ENCODE measurements at places on chromosomes 5 and 9.

DNA sequence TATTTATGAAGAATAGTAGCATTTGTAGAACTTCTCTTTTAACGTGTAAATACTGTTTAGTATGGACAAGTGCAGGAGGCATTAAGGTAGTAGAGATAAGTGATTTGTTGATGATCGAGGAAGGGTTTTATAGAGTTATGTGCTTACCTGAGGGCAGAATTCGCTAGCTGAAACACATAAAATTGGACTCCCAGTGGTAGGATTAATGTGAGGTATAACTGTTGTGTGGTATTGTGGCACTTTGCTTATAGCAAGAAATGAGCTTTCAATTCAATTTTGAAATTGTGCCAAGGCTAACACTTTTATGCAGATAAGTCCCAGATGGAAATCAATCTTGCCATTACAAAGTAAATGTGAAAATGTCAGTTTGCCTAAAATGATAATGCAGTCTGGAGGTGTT is 1.2 kb downstream of the AP3S1 start:
- no peak for DNase-seq

DNA sequence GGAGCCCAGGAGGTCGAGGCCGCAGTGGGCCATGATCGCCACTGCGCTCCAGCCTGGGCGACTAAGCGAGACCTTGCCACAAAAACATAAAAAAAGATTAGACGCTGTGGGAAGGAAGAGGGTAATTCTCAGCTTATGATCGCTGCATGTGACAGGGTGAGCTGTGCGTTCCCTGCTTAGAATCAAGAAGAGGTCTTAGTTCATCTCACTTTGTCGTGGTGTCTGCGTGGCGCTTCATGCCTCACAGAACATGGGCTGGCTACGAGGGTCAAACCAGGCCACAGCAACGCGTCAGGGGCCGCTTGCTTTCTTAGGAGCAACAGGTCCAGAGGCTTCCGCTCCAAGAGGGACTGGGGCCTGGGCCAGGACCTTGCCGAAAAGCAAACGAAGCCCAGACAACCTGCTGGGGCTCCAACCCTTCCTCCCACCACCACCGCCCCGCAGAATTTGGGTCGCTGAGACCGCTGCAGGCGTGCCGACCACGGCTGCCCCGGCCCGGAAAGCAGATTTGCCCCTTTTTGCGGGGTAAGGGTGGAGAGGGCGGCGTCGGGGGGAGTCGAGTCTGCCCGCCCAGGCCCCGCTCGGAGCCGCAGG is 10.0 kb upstream of the GRIN1 start:
- no peak for DNase-seq

DNA sequence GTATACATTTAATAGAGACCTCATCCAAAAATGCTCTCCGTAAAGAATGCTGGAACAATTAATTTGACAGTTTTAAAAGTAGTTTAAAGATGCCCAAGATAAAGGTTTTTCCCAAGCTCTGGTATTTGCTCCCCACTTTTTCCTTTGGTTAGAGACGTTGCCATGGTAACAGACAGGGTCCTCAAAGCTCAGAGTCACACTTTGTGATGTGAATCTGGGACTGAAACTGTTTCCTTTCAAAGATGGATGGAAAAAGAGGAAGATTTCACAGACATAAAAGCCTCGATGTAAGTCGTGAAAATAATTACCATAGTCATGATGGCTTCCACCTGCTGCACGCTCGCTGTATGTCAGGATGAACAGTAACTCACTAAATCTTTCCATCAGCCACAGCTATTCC is 229.5 kb downstream of the MSX2 start:
- DNase-seq: no peak

DNA sequence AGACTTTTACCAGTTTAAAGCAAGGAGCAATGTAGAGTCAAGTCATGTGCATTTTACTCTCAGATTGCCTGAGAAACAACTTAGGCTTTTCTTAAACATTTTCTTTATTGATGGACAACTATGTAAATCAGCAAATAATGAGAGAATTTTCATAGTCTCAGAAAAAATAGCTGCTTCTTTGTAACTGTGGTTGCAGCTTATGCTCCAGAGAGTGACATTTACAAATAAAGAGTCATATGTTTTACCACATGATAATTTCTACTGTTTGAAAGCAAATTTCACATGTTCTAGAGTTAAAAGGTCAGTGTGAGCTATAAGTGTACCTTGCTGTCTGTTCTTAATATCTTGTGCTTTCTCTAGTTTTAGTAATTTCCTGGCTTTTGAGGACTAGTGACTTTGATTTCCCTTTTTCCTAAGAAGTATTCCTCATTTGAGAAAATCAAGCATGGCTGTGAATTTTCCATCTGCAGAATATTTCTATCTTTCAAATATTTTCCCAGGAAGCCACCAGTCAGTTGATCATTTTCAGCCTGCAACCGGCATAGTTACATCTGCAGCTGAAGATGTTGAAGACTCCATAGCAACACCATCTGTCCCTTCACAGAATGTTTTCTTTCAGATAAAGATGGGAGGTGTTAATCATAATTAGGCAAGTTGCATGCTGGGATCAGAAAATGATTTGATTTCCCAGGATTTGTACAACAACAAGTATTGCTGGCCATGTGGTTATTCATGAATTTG is 229.9 kb downstream of the SGCD start:
- no peak for DNase-seq

- DNase-seq: no peak
Observed at GRCh38 chr5:61352180-61352579, 20.1 kb downstream of the ZSWIM6 start.

DNA sequence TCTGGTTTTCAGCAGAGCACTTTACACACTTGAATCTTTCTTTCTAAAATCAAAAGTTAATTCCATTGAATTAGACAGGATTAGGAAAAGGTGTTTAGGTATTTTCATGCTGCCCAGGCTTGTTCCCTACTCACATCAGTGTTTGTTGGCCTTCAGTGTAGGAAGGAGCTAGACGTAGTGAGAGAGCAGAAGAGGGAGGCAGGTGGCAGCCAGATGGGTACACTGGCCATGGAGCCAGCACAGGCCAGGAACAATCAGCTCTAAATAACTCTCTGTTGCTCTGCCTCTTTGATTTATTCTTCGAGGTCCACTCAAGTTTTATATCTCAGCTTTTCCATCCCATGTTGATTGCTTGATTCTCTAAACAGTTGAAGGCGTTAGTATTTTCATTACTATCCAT is 529.6 kb downstream of the PSAT1 start:
- DNase-seq: no peak

- no peak for DNase-seq
Observed at GRCh38 chr5:28473531-28474107, 1435.2 kb upstream of the CDH9 start.

- no peak for DNase-seq
Observed at GRCh38 chr5:157516006-157516405, 56.0 kb downstream of the NIPAL4 start.

- DNase-seq: no peak
Observed at GRCh38 chr9:110691002-110691549, 22.5 kb downstream of the MUSK start.

DNA sequence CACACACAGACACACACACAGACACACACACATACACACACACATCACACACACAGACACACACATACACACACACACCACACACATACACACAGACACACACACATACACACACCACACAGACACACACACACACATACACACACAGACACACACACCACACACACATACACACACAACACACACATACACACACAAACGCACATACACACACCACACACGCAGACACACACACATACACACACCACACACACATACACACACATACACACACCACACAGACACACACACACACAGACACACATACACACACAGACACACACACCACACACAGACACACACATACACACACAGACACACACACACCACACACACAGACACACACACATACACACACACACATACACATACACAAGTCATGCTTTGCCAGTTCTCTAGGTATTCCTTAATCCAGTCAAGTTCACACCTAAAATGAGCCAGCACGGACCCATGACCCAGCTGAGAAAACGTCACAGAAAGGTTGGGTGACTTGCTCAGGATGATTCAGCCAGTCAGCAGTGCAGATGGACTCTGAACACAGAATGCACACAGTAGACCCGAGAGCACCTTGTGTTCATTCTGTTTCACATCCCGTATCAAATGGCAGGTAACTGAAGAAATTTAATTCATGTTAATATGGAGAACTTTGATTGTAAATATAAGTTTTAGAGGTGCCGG is 746.4 kb downstream of the MTRR start:
- no peak for DNase-seq

DNA sequence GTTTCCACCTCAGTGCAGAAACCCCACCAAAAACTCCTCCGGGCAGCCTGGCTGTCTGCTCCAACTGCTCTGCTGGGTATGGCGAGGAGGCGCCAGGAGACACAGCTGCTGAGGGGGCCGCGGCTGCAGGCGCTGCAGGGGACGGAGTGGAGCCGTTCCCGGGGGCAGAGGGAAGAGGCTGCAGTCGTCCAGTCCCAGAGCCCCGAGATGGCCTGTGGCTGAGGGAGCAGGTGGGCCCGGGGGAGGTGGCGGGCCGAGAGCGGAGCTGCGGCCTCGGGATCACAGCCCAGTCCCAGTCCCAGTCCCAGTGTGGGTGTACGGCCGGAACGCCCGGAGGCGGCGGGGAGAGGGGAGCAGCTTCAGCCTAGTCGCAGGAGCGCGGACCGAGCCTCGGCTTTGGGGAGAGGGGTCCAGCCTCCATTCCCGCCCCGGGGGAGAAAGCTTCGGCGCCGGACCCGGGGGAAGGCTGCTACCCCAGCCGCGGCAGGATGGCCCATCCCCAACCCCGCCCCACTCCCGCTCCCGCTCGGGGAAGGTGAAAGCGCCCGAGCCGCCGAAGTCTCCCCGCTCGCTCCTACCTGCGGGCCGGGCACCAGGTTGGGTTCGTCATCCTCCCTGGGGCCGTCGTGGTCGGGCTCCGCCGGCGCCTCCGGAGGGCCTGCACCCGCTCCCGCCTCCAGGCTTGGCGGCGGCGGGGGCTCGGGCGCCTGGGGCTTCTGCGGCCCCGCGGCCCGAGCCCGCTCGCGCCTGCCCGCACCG is 513 bp downstream of the FAM193B start:
- DNase-seq: peak; percentile 24

DNA sequence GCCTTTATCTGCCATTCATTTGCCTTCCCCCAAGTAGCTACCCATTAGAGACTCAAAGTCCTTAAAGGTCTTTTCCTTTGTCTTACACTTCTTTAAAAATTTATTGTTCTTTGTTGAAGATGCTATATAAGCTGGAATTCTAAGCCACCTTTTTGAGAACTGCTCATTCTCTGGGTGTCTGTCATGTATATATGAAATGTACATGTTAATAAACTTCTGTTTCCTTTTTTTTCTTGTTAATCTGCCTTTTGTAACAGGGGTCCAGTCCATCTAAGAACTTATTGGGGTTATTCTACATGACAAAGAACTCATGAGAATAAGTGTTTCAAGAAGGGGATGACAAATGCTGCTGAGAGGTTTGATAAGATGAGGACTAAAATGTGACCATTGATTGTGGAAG is 41.5 kb downstream of the PCDHAC2 start:
- DNase-seq: no peak

DNA sequence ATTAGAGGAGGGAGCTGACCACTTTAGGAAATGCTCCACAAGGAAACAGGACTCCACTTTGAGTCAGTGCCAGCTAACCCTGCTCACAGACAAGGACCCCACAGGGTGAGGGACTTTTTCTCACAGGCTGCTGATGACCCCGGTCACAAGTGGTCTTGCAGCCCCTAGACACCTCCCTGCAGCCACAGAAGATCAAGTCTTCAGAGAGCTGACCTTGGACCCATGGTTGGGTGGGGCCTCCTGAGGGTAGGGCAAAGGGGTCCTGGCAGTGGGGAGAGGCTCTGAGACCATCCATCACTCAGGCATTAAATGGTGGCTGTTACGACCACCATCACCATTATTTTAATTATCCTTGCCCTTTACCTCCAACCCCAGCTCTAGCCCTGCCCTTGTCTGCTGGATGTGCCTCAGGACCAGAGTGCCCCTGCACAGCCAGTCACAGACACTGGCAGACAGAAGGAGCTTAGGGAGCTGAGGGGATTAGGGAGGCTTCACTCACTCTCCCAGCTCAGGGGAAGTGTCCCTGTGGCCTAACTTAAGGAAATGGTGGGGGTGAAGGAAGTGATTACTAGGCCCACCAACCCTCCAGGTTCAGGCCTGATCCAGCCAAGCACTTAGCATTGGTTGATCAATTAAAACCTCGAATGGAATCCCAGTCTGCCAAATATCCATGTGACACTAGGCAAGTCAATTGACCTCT is 1.6 kb downstream of the ACSL6 start:
- no peak for DNase-seq

DNA sequence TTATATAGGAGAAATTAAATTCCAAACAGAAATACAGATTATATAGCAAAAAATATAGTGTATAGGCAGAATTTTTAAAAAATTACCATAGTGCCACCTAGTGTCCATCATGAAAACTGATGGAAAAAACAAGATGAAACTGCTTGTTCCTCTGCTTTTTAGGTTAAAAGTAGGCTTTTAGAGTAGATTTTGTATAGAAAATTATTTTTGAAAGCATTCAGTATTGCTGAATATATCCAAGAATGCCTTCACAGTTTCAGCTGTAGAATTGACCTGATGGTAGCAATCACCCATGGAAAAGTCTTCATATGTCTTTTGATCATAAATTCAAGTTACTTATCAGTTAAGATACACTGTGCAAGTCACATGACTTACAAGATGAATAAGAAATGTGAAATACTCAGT is 19.7 kb downstream of the RIOK2 start:
- DNase-seq: no peak

- no peak for DNase-seq
Observed at GRCh38 chr9:114503522-114504340, 1.5 kb downstream of the WHRN start.

DNA sequence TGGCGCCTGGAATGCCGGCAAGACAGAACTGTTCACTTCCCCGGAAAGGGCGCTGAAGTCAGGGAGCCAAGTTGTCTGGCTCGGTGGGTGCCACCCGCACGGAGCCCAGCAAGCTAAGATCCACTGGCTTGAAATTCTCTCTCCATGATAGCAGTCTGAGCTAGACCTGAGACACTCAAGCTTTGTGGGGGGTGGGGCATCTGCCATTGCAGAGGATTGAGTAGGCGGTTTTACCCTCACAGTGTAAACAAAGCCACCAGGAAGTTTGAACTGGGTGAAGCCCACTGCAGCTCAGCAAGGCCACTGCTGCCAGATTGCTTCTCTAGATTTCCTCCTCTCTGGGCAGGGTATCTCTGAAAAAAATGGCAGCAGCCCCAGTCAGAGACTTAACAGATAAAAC is 277.4 kb downstream of the SLCO4C1 start:
- no peak for DNase-seq

DNA sequence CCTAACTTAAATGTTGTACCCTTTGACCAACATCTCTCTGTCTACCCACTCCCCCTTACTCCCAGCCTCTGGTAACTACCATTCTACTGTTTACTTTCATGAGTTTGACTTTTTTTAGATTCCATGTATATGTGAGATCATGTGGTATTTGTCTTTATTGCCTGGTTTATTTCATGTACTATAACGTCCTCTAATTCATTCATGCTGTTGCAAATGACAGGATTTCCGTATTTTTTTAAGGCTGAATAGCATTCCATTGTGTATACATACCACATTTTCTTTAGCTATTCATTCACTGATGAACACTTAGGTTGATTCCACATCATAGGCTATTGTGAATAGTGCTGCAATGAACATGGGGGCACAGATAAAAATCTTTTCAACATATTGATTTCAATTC is 11.8 kb upstream of the NDUFB6 start:
- no peak for DNase-seq

GRCh38 chr9:109001275-109001676 is 12.0 kb downstream of the CTNNAL1 start:
- no peak for DNase-seq

GRCh38 chr9:90421786-90422185 is 220.8 kb downstream of the DIRAS2 start:
- no peak for DNase-seq

GRCh38 chr5:27015758-27016157 is 22.6 kb downstream of the CDH9 start:
- no peak for DNase-seq

All from effector memory CD8-positive, alpha-beta T cell (primary cell).